ENCODE measurements at places on chromosomes 12 and 14.
A peak's percentile ranks its signal among the peaks of the same experiment; 100 is the strongest.

- no peak for DNase-seq
Measured at GRCh38 chr12:116408489-116409250, 131.2 kb upstream of the MED13L start.

DNA sequence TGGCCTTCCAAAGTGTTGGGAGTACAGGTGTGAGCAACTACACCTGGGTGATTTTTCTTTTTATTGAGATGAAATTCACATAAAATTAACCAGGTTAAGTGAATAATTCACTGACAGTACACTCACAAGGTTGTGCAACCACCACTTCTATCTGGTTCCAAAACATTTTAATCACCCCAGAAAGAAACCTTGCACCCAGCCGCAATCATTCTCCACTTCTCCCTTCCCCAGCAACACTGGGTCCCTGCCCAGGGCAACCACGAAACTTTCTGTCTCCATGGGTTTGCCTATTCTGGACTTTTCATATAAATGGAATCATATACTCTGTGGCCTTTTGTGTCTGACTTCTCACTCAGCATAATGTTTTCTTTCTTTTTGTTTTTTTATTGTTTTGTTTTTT lies 26.3 kb upstream of the MLXIP start:
- no peak for DNase-seq

- no peak for DNase-seq
Measured at GRCh38 chr12:97940629-97941028, 478.0 kb downstream of the RMST start.

DNA sequence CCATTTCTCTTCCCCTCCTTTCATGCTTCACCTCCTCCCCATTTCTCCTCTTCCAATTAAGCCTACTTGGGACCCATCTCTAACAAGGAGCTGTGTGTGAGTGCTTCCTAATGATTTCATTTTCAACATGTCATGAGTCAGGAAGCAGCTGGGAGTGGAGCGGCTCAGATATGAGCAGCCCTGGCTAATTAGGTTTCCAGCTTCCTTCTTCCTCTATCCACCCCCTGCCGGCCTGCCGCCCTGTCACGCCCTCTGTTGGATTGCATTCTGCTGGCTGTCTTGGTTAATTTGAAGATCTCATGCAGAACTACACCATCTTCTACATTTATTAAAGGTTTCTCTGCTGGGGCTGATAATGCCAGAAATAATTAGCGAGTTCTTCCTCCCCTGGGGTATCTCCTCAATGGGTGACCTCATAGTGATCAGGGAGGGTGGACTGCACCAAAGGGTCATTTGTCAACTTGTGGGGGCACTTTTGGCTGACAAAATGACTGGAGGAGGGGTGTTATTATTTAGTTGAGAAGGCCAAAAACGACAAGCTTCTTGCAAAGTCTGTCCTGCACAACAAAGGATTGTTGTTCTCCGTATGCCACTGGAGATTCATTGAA lies 300.9 kb upstream of the SRRM4 start:
- no peak for DNase-seq

DNA sequence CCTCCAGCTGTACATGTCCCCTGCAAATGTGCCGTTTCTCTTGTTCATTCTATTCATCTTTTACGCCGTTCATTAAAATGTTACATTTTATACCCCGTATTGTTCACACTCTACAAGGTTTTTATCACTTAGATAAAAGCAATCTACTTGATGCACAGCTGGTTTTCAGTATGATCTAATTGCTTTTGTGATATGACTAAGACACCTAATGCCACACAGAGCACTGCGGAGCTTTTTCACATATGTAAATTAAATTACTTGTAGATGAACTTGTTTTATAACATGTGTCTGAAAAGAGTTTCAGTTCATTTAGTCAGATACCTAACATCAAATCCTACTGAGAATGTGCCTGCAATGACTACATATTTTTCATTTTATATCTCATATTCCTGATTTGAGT lies 40.9 kb upstream of the RERGL start:
- no peak for DNase-seq

DNA sequence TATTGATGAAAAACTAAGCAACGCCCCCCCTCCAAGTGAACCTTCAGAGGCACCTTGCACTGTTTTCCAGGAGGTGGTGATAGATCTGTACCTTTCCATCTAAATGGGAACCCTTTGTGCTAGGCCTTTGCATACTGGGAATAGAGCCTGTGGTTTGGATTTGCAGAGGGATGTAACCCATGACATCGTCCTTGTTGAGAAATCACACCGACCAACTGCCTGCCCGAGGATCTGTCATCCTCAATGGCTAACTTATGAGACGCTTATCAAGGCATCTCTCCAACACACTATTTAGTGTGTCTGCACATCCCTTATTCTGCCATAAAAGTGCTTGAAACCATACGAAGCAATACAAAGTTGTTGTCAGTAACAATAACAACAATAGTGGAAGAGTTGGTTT lies 22.9 kb downstream of the NTN4 start:
- DNase-seq = no peak

GRCh38 chr12:80222261-80222660 lies 122.9 kb downstream of the OTOGL start:
- DNase-seq = no peak

GRCh38 chr14:91754819-91755218 lies 22.9 kb upstream of the CATSPERB start:
- no peak for DNase-seq

- DNase-seq = no peak
Measured at GRCh38 chr14:37142835-37143401, 29.5 kb downstream of the SLC25A21 start.

- no peak for DNase-seq
Measured at GRCh38 chr12:118307069-118307954, 65.4 kb downstream of the TAOK3 start.

- DNase-seq = no peak
Measured at GRCh38 chr14:58829594-58829993, 191.8 kb downstream of the DACT1 start.

- DNase-seq = no peak
Measured at GRCh38 chr12:2112401-2112800, 59.6 kb downstream of the CACNA1C start.

GRCh38 chr12:50025187-50026059 lies at the start of gene RACGAP1:
TSS of gene RACGAP1 (minus strand) at chr12:50025494. CDS start at chr12:50016715, 8,779 bp downstream.
- peak; percentile 98 for DNase-seq

- no peak for DNase-seq
Measured at GRCh38 chr12:22083167-22083566, 37.1 kb downstream of the CMAS start.

- DNase-seq = no peak
Measured at GRCh38 chr14:37711831-37712475, 116.5 kb downstream of the TTC6 start.

GRCh38 chr14:24051176-24051788 lies 527 bp upstream of the CARMIL3 start:
- DNase-seq = no peak

- no peak for DNase-seq
Measured at GRCh38 chr12:93173178-93173957, 204.4 kb upstream of the NUDT4 start.

DNA sequence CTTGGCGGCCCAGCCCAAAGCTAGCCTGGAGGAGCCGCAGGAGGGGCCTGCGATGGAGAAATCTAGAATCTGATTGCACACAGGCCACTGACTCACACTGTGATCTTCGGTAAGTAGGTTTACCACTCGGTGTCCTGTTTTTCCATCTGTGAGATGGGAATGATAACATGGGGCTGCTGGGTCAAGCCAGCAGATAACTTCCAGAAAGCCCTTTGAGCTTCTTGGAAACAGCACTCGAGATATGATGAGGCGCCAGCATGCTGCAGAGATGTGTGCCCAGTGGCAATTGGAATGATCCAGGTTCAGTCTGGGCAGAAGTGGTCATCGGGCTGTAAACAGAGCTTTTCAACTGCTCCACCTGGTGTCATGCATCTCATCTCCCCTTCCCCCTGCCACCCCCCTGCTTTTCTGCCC lies 771.3 kb upstream of the TBX3 start:
- DNase-seq = no peak

DNA sequence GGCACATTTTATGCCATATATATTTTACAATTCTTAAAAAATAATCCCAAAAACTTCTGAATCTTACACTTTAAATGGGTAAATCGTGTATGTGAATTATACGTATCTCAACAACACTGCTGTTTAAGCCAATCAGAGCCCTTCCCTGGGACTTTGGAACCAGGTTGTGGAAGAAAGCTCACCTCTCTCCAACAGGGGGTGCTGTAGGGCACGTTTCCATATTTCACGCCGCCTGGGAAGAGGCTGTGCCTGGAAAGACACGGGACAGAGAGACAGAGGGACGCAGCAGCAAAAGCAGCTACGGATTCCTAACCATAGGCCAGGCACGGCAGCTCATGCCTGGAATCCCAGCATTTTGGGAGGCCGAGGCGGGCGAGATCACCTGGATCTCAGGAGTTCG lies 29.4 kb upstream of the FBRSL1 start:
- DNase-seq = no peak

- no peak for DNase-seq
Measured at GRCh38 chr12:42234970-42235369, 3.1 kb downstream of the YAF2 start.

- no peak for DNase-seq
Measured at GRCh38 chr14:74973003-74973653, 17.7 kb upstream of the PGF start.

DNA sequence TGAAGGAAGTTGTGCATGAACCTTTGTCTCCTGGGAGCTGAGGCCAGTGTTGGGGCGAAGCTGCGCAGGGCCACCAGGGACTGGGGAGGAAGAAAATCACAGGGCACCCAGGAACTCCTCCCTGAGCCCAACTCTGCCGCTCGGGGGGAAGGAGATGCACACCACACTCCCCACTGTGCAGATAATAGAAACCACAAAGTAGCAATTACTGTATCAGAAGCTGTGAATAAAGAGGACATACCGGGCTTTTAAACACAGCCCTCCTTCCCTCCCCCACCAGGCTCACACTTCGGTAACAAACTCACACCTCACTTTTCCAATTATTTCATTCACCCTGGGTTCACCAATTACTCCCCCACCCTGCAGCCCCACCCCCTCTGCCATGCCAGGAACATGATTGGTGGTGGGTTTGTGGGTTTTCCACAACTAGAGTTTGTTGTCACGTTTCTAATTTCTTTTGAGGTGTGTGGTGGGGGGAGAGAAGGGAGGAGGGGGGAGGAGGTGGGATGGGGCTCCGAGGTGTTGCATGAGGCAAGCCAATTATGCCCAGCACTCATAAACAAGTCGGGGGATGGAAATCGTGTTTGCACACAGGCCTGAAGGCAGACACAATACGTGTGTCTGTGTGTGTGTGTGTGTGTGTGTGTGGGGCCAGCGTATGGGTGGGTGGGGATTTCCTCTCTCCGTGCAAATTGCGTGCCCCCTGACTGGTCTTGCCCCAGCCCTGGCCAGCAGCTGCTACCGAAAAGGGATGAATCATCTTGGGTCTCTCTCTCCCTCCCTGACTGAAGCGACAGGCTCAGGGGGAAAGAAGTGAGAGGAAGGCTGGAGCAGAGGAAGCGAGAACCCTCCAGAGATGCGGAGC lies 103.3 kb downstream of the RBM19 start:
- DNase-seq = no peak

DNA sequence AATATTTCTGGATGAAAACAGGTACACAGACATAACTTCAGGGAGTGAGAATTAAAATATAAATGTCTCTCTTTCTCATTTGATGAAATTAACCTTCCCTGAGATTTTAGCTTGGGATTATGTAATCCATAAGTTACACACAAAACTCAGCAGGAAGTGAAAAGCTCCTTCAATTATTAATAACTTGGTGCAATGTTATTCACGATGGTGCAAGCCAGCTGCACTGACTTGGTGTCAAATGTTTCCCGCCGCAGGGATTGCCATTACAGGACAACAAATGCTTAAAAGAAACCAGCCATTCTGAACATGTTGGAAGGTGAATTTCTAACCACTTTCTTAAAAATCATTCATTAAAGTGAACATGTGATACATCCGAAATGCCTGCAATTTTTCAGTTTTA lies 250.4 kb downstream of the FOXN3 start:
- DNase-seq = no peak

- no peak for DNase-seq
Measured at GRCh38 chr12:105218434-105218833, 17.5 kb downstream of the APPL2 start.

- DNase-seq = peak; percentile 59
Measured at GRCh38 chr12:119544765-119545625, 48.6 kb upstream of the TMEM233 start.

DNA sequence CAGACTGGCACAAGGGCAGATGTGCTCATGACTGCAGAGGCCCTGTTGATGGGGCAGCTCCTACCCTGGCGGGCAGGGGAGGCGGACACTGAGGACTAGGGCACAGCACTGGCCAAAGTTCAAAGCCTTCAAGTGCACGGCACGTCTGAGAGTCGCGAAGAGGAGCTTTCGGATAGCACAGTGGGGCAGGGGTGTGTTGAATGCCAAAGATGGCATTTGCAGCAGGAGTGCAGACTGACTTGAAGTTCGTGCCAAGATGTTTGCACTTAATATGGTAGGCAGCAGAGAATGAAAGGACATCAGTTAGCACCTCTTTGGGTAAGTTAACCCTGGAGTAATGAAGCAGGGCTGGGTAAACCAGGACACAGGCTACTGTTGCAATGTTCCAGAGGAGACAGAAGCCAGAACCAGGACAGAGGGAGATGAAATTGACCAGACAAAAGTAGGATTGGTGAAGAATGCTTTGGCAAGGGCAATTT lies 6.7 kb upstream of the EML1 start:
- no peak for DNase-seq

DNA sequence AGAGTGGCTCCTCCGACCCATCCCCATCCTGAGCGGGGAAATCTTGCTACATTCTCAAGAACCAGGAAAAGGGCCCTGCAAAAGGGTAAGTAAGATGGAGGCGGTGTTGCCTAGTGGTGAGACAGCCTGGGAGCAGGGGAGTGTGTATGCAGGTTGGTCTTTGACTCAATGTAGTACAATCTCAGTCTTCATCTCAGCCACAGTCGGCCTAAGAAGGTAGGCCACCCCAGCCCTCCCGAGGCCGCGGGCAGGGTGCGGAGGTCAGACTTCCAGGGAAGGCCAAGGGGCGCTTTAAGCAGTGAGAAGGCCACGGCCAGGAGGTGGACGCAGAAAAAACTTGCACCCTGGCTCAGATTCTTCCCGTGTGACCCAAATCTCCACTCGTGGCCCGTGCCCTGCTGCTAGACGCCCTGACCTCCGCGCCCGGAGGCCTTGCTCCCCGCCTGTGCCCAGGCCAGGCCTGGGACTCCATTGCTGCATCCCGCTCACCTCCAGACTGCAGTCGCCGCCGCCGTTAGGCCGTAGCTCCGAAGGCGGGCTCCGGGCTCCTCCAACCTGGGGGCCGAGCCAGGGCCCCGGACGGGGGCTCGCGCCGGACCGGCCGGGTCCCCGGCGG lies 435 bp downstream of the FOXM1 start:
- DNase-seq = no peak

DNA sequence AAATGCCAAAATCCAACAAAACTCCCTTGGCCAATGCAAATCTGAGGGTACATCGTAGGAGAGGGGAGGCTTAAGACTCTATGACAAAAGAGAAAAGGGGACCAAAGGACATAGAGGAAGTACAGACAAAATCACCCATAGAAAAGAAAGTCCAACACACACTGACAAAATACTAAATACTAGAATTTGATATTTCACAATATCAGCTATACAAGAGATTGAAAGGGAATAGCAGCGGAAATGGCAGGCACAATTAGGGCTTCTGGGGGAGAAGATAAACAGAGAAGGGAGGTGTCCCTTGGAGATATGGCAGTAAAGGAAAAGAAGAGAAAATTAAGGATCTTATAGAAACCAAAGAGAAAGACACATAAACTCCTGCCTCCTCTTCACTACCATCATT lies 29.0 kb downstream of the ATP2B1 start:
- DNase-seq = no peak

Data from CD8-positive, alpha-beta memory T cell (primary cell).